Metanephros (tissue), 2 donors: ENCODE measurements at places on chromosomes 1 and 21. TPM values are rescaled to one million over a fixed set of nuclear protein-coding genes. Genes with fewer than 3 reads are reported as not detected.

The CACNA1S gene
- 16.5 TPM for total RNA-seq

The DYRK3 gene
- total RNA-seq = 11.6 TPM

The TMEM79 gene
- 4.0 TPM for total RNA-seq

The ITGB2 gene
- 39.2 TPM for total RNA-seq

The SHISA4 gene
- 28.4 TPM for total RNA-seq

The C4BPA gene
- total RNA-seq = 0.76 TPM

The EPHX1 gene
- 35.4 TPM for total RNA-seq

The FOXD3 gene
- 2.2 TPM for total RNA-seq

The GJC2 gene
- total RNA-seq = 2.0 TPM

The RAD54L gene
- total RNA-seq = 6.7 TPM

The GOLT1A gene
- total RNA-seq = 2.6 TPM

The KRTAP10-2 gene
- total RNA-seq = not detected

The TEDDM1 gene
- not detected for total RNA-seq

The CRABP2 gene
- 17.1 TPM for total RNA-seq

The PLA2G2D gene
- total RNA-seq = not detected

The ENO1 gene
- 581 TPM for total RNA-seq

The FCRLA gene
- 0.99 TPM for total RNA-seq

The OR14K1 gene
- total RNA-seq = not detected

The RNU1-4 gene
- total RNA-seq = 7,909 TPM

The LSS gene
- total RNA-seq = 34.7 TPM

The PADI3 gene
- 0.18 TPM for total RNA-seq

The MRPL55 gene
- 75.3 TPM for total RNA-seq

The CYYR1 gene
- 21.1 TPM for total RNA-seq

The RGS2 gene
- 46.0 TPM for total RNA-seq

The TCHH gene
- total RNA-seq = 0.06 TPM

The MAGI3 gene
- 31.6 TPM for total RNA-seq

The NUCKS1 gene
- total RNA-seq = 158 TPM

The WDR64 gene
- not detected for total RNA-seq

The MAP3K21 gene
- 21.0 TPM for total RNA-seq

The IFI6 gene
- total RNA-seq = 31.0 TPM

The SPRR2B gene
- not detected for total RNA-seq

The IFI44L gene
- total RNA-seq = 8.1 TPM

The SLFNL1 gene
- total RNA-seq = 1.2 TPM

The RPTN gene
- not detected for total RNA-seq

The GJA5 gene
- total RNA-seq = 25.6 TPM

The PKP1 gene
- 0.64 TPM for total RNA-seq

The LEPR gene
- 13.5 TPM for total RNA-seq

The UMODL1 gene
- not detected for total RNA-seq

The GRHL3 gene
- 2.5 TPM for total RNA-seq

The PANK4 gene
- total RNA-seq = 35.6 TPM

The PPIAL4G gene
- 0.12 TPM for total RNA-seq

The PDZK1 gene
- 61.4 TPM for total RNA-seq

The S100A7 gene
- not detected for total RNA-seq

The ADGRB2 gene
- 18.9 TPM for total RNA-seq
